ENCODE measurements at places on chromosomes 5 and 9.

GRCh38 chr9:104091116-104091515, 3.0 kb upstream of the SMC2 start:
- peak; percentile 8 for DNase-seq

- no peak for DNase-seq
Observed at GRCh38 chr9:91698266-91698665, 251.8 kb downstream of the ROR2 start.

GRCh38 chr5:31231177-31231838, 37.8 kb downstream of the CDH6 start:
- DNase-seq = peak; percentile 5

DNA sequence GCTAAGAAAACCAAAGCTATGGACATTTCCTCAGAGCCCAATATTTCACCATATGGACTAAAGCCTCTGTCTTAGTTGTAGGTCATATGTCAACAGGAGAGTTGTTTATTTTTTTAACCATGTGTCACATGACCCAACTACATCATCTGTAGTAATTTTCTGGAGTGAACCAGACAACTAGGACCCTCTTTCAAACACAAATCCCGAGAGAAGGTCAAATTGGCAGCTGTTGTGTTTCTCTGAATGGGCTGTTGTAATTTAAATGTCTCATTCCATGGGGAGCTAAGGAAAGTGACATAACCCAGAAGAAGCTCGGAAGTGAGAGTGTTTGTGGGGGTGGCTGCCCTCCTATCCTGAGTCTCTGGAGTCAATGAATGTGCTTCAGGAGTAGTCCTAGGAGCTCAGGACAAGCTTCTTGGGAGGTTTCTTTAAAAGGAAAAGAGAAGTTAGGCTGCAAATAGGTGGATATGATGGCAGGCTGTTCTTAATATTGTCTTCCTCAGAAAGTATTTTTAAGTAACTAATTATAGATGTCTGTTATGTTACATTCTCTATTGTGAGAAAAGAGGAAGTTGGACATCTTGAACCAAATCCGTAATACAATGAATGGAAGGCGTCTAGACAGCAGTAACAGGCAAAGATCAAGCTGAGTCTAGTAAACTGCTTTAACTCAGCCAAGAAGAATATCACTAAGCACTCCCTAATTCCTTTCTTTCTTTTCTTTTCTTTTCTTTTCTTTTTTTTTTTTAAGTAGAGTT, 50.1 kb downstream of the TMEM167A start:
- peak; percentile 25 for DNase-seq

DNA sequence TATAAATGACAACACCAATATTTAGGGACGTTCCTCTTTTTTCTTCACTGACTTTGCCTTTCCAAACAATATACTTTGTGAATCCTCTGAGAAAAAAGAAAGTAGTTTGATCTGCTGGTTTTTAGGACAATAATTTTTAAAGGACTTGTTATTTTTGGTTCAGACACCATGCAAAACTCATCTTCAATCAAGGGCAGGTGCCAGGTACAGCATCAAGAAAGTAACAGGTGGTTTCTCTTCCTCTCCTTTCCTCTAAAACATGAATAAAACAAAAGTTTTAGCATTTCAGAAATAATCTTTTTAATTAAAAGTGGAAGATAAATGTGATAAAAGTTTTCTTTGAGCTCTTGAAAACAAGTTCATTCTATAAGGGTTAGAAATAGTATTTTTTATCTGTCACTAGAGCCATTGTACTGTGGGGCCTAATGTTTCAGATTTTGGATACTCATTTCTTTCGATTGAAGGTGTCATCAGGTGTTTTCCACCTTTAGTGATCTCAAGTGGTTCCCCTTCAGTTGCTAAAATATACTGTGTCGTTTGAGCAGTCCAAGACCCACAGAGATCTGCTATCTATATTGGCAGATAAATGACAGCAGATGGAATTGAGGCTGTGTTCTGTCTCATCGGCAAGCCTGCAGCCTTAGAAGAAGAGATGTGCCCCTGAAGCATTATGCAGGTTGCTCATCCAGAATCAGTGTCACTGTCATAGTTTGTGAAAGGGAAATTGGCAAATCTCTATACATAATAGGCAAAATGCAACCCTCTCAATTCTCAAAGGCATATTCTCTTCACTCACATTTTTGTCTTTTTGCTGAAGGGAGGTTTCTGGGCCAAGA, 499.7 kb downstream of the PDE4D start:
- DNase-seq = no peak

GRCh38 chr5:153618867-153619266, 128.4 kb downstream of the GRIA1 start:
- peak; percentile 48 for DNase-seq

- peak; percentile 87 for DNase-seq
Observed at GRCh38 chr5:123036391-123037103, at the start of gene PPIC. TSS of gene PPIC (minus strand) at chr5:123036725. CDS start at chr5:123036625, 100 bp downstream.

DNA sequence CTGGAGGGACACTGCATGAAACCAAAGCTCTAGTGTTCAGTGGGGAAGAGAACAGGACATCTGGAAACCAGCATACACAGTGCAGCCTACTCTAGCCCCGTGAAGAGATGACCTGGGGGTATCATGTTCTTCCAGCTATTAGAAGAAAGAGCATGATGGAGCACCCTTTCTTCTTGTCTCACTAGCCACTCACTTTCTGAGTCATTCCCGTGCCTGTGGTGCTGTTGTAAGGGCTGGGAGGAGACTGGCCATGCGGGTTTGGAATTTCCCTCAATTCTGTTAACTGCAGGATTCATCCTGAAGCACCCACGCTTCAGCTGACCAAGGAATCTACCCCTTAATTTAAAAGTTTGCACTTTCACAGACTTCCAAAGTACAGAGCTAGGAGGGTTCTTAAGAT, 137.0 kb downstream of the COL23A1 start:
- DNase-seq = peak; percentile 12

GRCh38 chr5:142017832-142018427, 5.1 kb upstream of the GNPDA1 start:
- DNase-seq = no peak

GRCh38 chr9:125240649-125240999, 519 bp downstream of the HSPA5 start:
- DNase-seq = peak; percentile 47

- DNase-seq = no peak
Observed at GRCh38 chr9:100938507-100938906, 90.0 kb upstream of the PLPPR1 start.

DNA sequence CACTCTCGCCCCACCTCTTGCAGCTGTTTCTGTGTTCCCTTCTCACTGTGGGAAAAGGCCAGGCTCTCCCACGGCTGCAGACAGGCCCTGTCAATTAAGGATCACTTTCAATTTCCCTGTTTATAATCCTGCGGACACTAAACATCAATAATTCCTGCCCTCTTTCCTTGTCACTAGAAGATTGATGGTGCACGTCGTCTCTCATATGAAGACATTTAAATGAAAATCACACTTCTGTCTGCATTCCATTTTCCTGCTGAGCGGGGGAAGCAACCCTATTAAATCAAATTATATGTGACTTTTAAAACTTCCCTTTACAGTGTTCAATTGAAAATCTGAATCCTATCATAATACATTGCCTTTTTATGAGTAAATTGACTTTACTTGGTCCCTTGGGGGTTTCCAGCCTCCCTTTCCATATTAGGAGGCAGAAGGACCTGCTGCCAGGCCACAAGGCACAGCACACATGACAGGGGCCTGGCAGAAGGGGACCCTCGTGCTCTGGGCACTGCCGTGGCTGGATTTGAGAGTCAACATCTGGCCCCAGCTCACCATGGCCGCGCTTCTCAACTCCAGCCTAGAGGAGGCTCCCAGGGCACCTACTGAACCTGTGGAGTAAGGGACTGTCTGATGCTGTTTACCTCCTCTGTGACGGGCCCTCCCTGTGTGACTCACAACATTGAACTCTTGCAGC, 311.0 kb upstream of the IRX4 start:
- DNase-seq = no peak

GRCh38 chr9:91359734-91360470, 1.8 kb downstream of the AUH start:
- no peak for DNase-seq

- peak; percentile 73 for DNase-seq
Observed at GRCh38 chr9:71911908-71912335, 483 bp downstream of the C9orf85 start.

DNA sequence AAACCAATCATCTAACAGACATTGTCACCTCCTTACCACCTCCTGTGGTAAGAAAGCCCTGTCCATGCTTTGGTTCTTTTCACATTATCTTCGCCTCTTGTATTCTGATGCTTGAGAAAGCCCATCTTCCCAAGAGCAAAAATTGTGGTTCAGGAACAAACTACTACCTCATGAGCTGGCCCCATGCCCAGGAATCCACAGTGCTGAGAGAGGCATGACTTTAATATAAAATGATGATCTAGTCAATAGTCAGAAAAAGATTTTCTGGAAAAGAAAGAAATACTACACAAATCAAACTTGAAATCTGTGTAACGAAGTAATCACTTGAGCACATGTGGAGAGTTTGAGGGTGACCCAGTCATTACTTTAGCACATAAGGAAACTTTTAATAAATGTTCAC, 94.7 kb downstream of the FGF10 start:
- no peak for DNase-seq

GRCh38 chr9:97075289-97075985, 36.5 kb upstream of the CTSV start:
- no peak for DNase-seq

DNA sequence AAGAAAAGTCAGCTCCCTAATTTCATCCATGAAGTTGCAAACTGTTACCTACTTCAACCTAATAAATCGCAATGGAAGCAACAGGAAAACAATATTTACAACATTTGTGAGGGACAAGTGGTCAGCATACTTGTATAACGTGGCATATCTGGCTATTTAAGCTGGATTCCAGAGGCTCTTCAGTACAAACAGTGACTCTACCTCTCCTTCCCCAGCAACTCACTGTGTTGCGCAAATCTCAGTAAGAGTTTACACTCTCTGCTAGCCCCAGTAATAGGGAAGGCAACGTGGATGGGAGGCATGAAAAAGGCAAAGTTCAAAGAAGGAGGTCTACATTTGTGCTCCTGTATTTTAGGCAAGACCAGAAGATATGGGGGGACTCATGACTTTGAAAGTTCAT, 18.9 kb upstream of the SEMA5A start:
- no peak for DNase-seq

GRCh38 chr5:176133289-176133870, 104.8 kb upstream of the SIMC1 start:
- DNase-seq = no peak

GRCh38 chr5:131419877-131420276, 156.0 kb downstream of the CDC42SE2 start:
- no peak for DNase-seq

GRCh38 chr5:159316519-159317383, 13.5 kb downstream of the IL12B start:
- peak; percentile 80 for DNase-seq

DNA sequence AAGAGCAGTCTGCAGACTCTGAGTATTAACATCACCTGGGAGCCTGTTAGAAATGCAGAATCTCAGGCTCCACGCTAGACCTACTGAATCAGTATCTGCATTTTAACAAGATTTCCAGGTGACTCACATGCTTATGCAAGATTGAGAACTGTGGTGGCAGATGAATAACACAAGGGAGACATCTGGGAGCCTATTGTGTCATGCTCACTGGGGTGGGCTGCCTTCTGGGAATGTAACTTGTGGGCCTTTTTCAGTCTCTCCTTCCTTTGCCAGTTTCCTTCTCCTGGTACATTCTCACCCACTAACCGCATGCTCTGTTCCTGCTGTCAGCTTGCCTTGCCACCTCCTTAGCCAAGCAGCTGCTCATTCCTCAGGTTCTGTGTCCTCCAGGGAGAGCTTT, 176.6 kb upstream of the C9orf72 start:
- DNase-seq = peak; percentile 14

GRCh38 chr9:37485389-37486255, at the start of gene POLR1E:
TSS of gene POLR1E (plus strand) at chr9:37485948. CDS start at chr9:37486048, 100 bp downstream.
- DNase-seq = peak; percentile 94

- no peak for DNase-seq
Observed at GRCh38 chr9:132383462-132383883, 23.2 kb downstream of the TTF1 start.

- no peak for DNase-seq
Observed at GRCh38 chr9:13879981-13880380, 434.0 kb downstream of the NFIB start.

All from cardiac fibroblast (primary cell).